ENCODE measurements at places on chromosomes 7 and 10.

DNA sequence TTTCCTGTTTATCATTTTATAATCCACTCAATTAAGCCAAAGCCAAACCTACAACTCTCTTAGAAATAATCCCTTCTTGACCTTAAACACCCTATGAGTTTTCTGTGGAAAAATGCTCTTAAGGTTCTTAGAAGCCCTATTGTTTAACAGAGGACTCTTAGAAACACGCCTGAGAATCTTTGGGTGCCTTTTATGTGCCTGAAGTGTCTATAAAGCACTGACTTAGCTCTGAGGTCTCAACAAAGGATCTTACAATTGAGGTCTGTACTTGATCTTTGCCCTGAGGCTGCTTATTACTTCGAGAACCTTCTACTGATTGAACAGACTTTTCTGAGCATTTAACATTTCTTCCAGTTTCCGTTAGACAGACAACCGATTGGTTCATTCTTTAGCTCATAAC lies 353.3 kb upstream of the SORCS1 start:
- no peak for DNase-seq

DNA sequence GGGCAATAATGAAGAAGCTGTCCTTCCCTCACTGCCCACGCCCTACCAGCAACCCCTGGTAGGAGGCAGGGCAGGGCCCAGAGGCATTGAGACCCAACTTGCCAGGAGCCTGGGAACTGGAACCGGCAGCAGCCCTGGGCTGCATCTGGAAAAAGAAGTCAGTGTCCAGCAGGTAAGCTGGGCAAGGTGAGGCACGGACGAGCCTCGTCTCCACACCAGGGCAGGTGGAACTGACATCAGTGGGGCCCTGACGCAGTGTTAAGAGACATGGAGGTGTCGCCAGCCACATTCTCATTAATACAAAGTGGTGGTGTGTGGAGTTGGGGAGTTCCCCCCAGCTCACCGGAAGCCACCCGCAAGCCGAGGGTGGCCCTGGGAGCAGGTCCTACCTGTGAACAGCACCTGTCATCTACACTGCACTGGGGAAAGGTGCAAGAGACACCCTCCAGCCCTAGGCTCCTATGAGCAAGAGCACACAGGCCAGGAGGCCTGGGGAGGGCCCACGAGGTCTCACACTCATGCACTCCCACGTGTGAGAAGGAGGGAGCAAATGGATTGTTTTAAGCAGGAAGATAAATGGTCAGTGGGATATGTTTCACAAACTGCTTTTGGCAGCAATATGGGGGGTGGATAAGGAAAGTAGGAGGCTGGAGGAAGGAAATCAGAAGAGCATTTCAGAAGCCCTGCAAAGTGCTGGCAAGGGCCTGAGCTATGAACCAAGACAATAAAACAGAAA lies 53.6 kb downstream of the COBL start:
- DNase-seq: no peak

GRCh38 chr10:14468023-14468441 lies 137.3 kb upstream of the FRMD4A start:
- no peak for DNase-seq

DNA sequence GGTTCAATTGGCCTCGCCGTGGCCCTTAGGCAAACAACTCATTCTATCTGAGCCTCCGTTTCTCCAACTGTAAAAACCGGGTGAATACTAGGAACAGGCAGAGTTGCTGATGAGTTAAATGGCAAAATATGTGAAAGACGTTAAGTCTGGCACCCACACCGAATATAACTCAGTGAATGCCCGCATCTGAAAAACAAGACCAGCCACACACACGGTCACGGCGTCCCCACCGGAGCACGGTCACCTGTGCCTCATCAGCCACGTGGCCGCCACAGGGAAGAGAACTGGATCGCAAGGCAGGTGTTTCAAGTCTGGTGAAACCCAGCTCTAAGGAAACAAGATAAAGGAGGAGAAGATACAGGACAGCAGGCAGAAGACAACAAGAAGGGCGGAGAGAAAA lies 20.4 kb downstream of the PRKAG2 start:
- no peak for DNase-seq

DNA sequence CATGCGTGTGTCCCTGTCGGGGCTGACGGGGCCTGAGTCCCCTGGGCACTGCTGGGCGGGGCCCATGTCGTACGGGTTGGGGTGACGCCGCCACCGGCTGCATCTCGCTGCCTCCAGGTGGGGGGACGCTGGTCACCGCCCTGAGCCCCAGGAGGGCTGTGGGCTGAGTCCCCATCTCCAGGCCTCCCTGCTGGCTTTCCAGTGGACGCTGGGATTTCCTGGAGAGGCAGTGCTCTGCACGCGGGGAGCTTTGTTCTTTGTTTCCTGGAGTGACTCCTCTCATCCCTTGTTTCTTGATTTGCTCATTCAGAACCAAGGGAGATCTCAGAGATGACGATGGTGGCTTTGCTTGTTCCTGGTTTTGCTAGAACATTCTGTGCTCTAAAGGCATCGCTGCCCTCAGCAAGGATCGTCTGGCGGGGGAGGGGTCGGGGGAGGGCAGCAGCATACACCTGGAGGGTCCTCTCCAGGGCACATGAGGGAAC lies 21.0 kb downstream of the PWWP2B start:
- DNase-seq: peak; percentile 33

- DNase-seq: no peak
Measured at GRCh38 chr7:128254470-128254869, 13.4 kb downstream of the LEP start.

GRCh38 chr7:98531717-98532116 lies 85.4 kb upstream of the NPTX2 start:
- DNase-seq: no peak

DNA sequence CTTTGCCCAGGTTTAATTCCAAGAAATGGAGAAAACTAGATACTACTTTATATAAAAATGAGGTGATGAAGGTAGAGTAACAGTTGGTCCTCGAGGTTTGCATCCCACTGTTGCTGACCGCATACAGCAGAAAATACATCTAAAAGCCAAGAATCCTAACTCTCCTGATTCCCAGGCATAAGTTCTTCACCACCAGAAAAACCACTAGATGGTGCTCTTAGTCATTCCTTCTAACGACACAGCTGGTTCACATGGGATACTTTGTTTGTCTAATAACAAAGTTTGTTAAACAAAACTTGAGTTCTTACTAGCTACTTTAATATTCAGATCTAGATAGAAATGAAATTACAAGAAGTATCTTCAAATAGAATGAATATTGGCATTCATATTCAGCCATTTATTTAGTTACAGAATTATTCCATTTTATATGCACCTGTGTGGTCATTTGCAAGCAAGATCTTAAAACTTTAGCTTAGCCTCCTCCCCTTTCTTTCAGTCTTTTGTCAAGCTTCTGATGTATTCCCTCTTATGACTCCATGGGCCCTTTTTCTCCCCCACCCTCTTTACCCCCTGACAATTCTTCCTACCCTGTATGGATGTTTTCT lies 54.1 kb upstream of the CYP26C1 start:
- no peak for DNase-seq

DNA sequence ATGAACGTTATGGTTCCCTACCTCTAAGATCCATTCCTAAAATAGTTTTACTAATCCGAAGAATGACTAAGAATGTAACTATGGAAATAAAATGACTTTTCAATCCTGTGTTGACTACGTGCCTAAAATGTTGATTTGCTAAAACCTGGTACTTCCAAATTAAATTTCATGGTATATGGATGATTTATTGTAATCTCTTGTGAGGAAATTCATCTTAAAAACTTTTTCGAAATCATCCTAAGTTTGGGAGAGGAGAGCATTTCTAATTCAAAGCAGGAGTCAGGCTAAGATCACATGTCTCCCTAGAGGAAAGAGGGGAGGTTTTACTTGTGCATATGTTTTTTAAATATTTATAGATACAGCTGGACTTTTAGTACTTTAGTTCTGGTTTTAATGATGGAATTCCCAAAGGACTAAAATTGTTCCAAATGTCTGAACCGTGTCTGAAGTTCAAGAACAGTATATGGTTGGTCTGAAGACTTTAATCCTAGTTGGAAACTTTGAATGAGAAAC lies 483.9 kb downstream of the AUTS2 start:
- no peak for DNase-seq

GRCh38 chr10:131973160-131973951 lies 8.4 kb downstream of the BNIP3 start:
- no peak for DNase-seq

GRCh38 chr10:24451325-24451820 lies 242.4 kb downstream of the KIAA1217 start:
- DNase-seq: no peak

DNA sequence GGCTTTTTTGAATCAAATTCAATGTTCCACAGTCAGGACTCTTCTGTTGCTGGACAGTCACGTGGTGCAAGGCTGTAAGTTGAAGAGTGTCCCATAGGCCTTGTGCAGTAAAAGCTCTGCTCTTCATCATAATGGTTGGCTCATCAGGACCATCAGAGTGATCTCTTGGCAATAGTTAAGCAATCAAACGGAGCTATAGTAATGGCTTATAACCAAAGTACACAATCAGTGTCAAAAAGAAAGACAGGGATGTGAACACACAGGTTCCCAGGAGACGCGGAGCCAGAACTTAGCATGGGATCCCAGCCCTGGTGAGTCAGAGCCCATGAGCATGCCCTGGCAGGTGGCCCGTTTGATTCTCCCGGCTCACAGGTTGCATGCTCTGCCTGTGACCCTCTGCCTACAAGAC lies 10.8 kb upstream of the GPNMB start:
- DNase-seq: no peak

DNA sequence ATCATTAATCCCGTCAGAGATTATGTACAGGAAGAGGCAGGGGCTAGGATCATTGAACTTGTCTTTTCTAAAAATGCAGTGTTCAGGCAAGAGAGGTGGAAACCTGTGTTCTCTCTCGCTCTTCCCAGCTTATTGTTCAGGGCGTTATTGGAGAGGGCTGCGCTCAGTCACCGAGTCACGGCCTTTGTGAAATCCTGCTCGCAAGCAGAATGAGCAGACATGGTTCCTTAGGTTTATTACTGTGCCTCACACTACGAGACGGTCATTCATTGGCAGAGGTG lies 631 bp upstream of the PRKRIP1 start:
- DNase-seq: no peak

GRCh38 chr10:5981529-5981928 lies 4.2 kb upstream of the IL15RA start:
- DNase-seq: no peak

- no peak for DNase-seq
Measured at GRCh38 chr7:138338361-138338760, 121.7 kb upstream of the TRIM24 start.

GRCh38 chr10:44899450-44900080 lies 11.6 kb upstream of the TMEM72 start:
- DNase-seq: no peak
